Foreskin fibroblast (primary cell): ENCODE measurements at places on chromosomes 12 and 14.

GRCh38 chr14:56092763-56093162 lies 25.4 kb upstream of the PELI2 start:
- peak; percentile 18 for DNase-seq

- no peak for DNase-seq
Observed at GRCh38 chr14:53493860-53494259, 340.7 kb upstream of the DDHD1 start.

DNA sequence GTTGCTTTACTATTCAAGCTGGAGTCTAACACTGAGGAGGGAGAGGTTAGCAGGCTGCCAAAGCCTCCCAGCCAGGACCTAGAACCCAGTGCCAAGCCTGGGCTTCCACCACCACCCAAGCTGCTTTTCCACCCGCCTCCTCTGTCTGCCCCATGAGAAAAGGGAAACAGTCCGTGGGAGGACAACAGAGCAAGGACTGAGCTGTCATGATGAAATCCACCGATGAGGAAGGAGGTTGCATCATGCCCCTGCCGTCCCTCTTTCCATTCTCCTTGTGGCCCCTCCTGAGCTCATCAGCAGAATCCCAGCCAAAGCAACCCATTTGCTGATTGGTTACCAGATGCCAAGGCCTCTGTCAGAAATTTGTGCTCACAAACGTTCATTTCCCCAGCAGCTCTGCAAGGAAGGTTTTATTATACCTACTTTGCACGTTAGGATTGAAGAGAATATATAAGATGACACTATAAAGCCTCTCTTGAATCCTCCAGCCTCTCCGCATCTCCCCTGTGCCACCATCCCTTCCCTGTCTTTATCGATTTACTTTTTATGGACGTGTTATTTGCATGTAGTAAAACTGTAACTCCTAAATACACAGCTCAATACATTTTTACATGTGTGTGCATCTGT lies 6.3 kb upstream of the SERPINA1 start:
- peak; percentile 24 for DNase-seq

DNA sequence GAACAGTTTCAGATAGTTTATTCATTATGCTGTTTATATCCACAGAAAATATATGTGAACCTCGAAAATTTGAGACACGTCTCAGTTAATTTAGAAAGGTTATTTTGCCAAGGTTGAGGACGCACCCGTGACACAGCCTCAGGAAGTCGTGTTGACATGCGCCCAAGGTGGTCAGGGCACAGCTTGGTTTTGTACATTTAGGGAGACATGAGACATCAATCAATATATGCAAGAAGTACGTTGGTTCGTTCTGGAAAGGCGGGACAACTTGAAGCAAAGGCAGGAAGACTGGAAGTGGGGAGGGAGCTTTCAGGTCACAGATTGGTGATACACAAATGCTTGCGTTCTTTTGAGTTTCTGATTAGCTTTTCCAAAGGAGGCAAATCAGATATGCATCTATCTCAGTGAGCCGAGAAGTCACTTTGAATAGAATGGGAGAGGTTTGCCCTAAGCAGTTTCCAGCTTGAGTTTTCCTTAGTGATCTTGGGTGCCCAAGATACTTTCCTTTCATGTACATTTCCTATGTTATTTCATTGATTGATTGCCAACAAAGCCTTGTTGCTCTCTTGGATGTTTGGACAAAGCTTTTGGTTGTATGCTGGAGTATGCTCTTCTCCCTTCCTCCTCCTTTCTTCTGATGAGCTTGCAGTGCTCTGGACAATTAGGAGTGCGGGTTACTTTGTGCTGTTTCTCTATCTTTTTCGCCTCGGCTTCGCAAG lies 3.2 kb downstream of the SNAPC1 start:
- no peak for DNase-seq

GRCh38 chr12:92544322-92544721 lies 158.5 kb upstream of the PLEKHG7 start:
- DNase-seq, result no peak

DNA sequence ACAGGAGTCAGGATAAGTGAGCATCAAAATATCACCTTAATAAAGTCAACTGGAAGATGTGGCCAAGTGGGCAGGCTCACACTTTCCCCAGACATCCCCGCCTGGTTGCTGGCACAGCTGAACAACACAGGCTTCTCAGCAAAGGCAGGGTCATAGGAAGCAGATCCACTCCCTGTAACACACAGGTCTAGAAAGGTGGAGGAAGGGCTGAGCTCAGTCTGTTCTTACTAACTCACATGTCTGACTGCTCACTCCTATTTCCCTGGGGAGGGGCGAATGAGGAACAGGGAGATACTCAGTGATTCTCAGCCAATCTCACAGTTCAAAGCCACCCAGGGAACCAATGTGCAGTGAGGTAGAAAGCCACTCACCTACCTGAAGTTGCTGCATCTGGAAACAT lies 45.0 kb upstream of the AMN1 start:
- no peak for DNase-seq

- DNase-seq, result no peak
Observed at GRCh38 chr12:95037906-95038305, 34.4 kb upstream of the NDUFA12 start.

- no peak for DNase-seq
Observed at GRCh38 chr14:85079842-85080730, 449.9 kb upstream of the FLRT2 start.

DNA sequence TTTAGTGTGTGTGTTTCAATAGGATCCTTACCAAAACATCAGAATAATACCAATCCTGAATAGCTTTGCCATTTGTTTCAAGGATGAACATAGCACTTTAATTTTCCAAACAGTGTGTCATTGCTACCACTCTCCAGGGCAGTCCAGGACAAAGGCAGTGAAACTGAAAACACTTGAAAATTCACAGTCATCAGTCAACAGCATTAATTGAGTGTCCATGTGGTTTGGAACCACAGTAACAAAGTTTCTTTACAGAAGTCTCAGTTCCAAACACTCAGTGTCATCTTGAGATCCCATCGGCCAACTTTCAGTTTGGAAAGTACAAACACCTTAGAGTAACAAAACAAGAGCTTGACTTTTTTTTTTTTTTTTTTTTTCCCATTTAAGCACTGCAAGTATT lies 228.4 kb upstream of the SOX5 start:
- no peak for DNase-seq

- peak; percentile 71 for DNase-seq
Observed at GRCh38 chr14:74599321-74599761, 12.7 kb downstream of the LTBP2 start.

GRCh38 chr12:70823182-70823976 lies 97.2 kb downstream of the PTPRR start:
- no peak for DNase-seq

- peak; percentile 50 for DNase-seq
Observed at GRCh38 chr12:89566615-89567014, 40.8 kb upstream of the POC1B start.

- DNase-seq, result no peak
Observed at GRCh38 chr14:70808416-70809224, 693 bp downstream of the MAP3K9 start.

GRCh38 chr14:83568141-83568540 lies 1961.8 kb upstream of the FLRT2 start:
- DNase-seq, result peak; percentile 64

DNA sequence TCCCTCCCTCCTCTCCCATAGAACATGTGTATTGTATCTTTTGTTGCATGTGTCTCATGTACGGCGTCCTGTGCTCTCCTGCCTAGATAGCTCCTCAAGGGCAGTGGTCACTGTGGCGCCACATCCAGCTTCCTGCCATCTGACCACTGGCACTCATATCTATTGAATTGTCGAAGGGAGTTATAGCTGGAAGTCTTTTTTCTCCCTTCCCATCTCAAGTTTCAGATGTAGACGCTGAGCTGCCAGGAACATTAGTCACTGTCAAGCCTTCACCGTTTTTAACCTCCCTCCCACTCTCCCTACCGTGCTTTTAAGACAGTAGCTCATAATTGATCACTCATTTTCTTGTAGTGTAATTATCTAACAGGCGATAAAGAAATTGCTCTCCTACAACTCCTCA lies 33.0 kb downstream of the MTHFD1 start:
- DNase-seq, result peak; percentile 87

DNA sequence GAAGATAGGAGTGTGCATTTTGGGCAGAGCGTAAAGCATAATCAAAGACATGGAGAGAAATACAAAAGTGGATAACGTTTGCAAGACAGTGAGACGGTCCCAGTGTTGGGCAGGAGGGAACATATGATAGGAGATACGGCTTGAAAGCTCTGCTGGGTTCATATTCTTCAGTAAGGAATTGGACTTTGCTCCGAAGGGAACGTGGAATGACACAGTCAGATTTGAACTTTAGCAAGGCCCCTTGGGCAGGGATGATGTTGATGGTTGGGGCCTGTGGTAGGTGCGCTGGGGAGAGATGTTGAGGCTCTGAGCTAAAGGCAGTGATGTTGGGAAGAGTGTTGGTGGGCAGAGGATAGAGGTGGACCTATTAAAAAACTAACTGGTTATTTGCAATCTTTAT lies 143.5 kb upstream of the TBX3 start:
- DNase-seq, result no peak

DNA sequence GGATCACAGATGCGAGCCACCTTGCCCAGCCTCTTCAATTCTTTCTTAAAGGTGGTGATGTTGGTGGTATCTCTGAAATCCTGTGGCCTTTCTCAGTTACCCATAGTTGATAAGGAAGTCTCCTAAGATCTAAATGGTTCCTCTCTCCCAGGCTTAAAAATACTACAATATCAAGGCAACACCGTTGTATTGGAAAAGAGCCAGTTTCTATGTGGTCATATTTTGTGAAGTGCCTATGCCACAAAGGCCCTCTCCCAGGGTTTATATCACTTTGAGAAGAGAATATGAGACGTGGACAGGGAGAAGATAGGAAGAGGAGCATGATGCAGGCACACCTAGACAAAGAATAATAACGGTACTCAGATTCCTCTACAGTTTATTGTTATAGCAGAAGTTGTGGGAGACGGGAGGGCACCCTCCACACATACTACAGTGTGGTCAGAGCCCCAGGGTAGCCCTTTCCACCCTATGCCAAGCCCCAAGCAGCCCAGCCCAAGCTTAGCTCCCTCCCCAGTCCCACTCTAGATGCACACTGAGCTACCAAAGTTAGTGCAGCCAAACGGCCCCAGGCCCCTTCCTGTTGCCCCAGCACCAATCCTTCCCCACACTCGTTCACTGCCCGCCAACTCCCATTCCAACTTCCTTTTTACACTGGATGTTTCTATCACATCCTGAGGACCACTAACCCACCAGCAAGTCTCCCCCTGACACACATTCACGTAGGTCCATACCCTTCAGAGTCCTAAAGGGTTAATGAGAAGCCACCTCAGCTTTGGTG lies 8.3 kb downstream of the NDRG2 start:
- DNase-seq, result no peak

DNA sequence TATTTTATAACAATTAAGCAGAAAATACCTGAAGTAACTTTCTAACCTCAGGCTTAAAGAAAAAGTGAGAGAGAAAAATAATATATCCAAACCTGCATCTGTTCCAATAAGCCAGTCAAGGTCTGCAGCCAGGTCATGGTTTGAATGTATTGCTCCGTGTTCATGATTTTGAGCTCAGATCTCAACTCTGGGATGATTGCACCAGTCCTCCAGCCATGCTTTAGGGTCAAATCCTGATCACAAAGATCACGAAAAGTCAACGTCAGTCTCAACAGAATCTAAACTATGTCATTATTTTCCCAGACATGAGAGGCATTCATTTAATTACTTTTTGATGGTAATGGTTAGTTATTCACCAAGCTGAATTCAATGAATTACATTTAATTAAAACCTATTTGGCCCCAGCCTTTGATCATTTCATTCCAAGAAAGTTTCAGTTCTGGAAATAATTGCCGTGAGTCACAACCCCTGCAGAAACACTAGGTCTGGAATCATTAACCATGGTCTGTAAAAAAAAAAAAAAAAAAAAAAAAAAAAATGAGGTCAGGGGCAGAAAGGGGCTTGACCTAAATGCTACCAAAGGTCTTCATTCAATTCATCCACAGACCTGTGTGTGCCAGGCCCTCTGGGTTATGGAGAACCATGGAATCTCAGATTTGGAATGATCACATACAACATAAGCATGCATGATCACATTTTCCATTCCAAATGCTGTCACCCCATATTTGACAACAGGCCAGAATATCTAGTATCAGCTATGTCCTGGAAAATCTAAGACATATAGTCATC lies 55.6 kb downstream of the NT5DC3 start:
- no peak for DNase-seq

DNA sequence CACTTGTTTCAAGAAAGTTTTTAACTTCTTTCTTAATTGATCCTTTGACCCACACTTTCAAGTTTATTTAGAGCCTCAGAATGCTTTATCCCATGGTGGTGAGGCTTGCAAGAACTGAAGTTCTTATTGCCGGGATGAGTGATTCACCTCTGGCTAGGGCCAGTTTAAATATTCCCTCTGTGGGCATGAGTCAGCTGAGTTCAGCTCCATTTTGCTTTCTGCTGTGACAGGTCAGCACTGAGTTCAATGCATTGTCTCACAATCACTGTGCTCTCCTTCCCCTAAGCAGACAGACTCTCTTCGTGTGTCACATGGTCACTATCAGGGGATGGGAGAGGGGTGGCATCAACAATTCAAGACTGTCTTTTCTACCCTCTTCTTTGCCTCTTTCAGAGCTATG lies 514.6 kb upstream of the FBXO33 start:
- DNase-seq, result no peak

DNA sequence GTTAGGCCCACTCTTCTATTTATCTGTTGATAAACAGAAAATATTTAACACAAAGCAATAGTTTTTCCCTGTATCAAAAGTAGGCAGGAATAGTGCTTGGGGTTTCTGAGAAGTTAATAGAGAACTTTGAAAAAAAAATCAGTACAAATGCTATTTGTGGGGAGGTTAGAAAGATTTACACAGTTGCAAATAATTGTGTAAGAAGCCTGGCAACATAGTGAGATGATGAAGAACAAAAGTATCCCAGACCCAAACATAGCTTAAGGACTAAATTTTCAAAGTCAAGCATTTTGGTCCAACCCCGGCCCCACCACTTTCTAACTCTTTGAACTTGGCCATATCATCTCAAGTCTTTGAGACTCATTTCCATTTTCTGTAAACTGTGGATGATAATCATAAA lies 687.5 kb upstream of the TMEM132C start:
- no peak for DNase-seq

DNA sequence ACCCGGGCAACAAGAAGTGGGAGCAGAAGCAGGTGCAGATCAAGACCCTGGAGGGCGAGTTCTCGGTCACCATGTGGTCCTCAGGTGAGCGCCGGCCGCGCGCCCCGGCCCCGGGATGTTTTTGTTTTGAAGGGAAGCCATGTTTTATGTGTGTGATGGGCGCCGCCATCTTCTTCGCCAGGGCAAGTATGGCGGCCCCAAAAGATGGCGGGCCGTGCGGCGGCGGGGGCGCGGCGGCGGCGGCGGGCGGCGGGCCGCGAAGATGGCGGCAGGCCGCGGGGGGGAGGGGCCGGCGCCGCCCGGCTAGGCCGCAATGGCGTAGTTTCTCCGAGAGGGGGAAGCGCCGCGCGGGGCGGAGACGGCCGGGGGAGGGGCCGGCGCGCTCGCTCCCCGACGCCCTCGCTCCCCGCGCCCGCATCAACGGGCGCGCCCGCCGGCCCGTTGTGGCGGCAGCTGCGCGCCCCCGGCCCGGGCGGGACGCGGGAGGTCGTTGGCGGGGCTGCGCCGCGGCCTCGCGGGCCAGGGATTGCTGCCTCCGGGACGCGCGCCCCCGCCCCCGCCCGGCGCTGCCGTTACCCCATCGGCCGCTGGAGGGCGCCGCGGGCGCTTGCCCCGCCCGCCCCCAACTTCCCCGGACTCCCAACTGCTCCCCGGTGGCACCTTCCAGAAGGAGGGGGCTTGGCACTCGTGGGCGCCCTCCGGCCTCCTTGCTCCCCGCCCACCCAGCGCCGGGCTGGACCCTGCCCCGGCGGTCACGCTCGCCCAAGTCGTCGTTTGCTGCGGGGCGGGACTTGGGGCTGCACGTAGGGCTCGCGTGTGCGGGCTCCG lies 1.1 kb downstream of the YY1 start:
- DNase-seq, result peak; percentile 93

GRCh38 chr12:95202691-95203486 lies 14.4 kb downstream of the FGD6 start:
- DNase-seq, result peak; percentile 37
